ENCODE measurements at places on chromosomes 16 and 17.

DNA sequence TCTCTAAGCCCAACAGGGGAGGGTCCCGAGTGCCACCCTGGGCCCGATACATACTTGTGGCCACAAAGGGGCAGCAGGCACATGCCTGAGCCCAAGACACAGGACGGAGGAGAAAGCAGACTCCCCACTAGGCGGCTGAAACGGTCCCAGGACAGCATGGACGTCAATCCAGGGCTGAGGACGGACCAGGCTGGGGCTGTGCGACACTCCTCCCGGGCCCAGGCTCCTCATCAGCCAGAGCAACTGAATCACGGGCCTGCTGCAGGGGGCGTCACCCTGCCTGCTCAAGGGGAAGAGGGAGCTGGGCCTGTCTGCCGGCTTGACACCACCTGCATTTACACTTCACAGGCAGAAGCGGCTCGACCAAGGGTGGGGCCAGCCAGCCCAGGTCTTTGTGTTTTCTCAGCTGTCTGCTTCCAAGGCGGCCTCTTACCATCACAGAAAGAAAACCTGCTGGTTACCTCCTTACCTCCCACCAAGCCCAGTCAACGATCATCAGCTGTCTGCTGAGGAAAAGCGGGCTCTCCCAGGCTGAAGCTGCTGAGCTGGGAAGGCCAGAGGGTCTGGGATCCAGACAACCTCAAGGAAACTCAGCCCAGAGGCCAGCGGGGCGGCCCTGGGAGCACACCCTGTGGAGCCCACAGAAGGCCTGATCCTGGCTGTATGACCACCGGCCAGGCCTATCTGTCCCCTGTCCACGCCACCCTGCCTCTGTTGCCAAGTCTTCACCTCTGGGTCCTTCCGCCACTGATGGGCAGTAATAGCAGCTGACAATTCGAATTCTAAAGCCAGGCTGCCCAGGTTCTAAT, 26.4 kb downstream of the KIFC3 start:
- no peak for DNase-seq

GRCh38 chr16:813204-813915, 12.8 kb upstream of the GNG13 start:
- no peak for DNase-seq

DNA sequence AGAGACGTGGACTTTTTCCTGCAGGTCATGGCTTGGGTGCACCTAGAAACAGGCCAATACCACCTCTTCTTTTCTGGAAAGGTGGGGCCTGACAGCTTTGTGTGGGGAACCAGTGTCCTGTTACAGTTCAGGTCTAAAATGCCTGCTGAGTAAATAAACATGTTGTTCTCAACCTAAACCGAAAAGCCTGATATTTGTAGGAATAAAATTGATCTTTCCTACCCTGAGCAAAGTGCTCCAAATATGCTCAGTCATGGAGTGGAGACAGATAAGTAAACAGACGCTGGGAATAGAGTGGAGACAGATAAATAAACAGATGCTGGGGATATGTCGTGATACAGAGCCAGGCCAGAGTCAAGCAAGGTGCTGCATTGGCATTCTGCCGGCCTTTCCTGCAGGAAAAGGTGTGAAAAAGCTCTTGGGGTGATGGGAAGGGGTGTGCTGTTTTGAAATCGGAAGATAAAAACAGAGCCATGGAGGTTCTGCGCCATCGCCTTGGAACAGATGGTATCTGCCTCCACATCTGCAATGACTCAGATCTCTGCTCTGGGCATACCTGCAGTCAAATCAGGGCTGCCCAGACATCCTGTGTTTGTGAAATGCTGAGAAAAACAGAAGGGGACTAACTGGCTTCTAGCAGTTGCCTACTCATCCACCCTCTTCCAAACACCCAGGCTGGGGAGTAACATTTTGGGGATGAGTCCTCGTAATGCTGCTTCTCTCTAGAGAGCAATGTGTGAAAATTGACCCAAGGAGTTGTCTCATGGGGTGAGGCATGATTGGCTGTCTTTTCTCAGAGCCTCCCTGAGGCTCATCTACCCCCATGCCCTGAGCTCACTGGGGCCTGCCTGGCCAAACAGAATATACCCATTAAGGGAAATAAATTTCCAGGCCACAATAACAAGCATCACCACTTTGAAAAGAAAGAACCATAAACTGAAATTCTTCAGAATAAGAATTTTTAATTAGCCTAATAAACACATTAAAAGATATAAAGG, 16.8 kb upstream of the TRPV2 start:
- DNase-seq: no peak

DNA sequence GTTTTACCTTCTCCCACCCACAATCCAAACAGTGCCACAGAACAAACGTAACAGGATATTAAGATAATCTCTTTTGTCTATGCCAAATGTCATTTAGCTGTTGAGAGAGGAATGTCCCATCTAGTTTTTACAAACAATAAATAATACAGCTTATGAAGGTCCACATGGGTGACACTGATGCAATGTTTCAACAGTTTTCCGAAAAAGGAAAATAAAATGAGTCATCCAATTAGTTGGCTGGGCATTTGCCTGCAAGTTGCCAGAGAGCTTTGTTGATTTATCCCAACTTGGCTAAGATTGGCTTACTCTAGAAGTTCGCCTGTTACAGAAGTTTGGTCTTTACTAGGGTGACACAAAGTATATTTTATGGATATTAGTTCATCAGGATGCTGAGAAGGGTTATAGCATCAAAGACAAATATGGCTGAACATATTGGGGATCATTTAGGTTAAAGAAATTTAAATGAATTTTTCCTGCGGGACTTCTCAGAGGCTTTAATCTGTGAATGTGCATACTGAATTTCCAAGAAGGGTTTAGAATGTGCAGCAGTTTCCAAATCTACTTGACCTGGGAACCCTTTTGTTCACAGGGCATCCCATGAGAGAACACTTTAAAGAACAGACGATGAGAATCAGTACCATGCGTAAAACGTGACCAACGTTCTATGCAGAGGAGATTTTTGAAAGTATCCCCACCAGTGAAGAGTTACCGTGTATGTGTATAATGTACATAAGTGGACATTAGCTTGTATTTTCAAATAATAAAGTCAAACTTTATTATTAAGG, 73.1 kb downstream of the CDH13 start:
- no peak for DNase-seq

DNA sequence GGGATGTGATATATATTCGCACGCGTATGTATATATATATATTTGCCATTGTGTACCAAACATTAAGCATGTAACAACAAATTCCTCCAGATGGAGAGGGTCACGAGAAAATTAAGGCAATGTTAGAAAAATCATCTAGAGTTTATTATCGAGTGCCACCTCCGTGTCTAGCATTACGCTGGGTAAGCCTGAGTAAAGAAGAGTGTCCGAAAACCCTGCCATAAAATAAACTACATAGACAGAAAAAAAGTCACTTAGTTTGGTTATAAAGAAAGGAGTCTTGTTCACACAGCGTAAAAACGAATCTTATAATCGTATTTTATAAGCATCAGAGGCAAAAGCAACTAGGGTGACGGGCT, 644 bp upstream of the RHOT1 start:
- DNase-seq: no peak

DNA sequence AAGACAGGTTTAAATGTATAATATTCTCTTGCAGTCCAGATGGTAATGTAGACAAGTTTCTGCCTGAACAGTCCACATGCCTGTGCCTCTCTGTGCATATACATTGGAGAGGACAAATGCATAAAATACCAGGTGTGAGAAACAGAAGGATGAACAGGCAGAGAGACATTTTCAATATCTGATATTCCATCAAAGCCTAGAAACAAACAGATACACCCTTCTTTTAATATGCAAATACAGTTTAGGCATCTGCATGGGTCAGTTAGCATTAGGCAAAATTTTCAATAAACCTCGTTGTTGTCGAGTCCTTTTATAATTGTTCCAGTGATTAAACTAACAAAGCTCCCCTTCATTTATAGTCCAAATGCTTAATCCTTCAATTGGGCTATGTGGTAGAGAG, 897 bp downstream of the OMG start:
- DNase-seq: no peak

GRCh38 chr16:85687651-85688471, 893 bp downstream of the GINS2 start:
- no peak for DNase-seq

DNA sequence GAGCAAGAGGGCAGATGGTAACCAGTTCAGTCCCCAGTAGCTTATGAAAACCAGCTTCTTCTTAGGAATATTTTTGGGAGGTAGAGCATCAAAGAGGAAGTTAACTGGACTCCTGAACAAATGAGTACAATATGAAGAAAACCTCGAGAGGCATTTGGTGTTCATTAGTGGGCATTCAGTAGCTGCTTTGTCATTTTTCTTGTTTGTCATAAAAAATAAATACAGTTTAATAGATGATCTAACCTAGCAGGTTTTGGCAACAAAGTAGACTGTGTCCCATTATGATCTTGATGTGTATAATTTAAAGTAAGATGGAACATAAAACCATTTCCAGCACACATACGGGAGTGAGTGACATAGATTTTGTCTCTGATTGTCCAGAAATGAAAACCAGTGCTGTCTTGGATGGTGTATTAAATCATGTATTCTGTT, 173.1 kb downstream of the HS3ST3A1 start:
- no peak for DNase-seq
